LHCN-M2 (cell line): ENCODE measurements at places on chromosomes 1 and 21.

DNA sequence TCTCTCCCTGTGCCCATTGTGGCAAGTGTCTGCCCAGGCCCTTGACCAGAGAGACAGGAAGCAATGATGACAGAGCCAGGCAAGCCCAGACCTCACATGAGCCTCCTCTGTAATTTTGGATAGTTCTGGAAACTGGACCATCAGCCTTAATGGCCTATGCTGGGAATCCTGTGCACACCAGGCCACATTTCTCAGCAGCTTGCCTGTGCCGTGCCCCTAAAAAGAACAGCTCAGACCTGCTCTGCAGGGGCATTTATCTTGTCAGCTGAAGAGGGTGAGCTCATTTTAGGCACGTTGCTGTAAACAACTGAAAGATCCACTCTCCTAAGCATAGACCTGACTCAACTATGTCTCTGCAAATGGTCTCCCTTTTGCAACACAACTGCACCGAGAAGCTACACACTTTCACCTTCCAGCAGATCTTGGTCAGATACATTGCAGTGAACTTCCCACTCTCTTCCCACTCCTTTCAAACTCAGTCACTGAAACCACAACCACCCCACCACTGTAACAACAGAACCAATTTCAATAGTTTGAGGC, 53.5 kb upstream of the BACH1 start:
- no peak for DNase-seq

- no peak for DNase-seq
These were observed 13.7 kb downstream of the SKI start for GRCh38 chr1:2241820-2242219.

DNA sequence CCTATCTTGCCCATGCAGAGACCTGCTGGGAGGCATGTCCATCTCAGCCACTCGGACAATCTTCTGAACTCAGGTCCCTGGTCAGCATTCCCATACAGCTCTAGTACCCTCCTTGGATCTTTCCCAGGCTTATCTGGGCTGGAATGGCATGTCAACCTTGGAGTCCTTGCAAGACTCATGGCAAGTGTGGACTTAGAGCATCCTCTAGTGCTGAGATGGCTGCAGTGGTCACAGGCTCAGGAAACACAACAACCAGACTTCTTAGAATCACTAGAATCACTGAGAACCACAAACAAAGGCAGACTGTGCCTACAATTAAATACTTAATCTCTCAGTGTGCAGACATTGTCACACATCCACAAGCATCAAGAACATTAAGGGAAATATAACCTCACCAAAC, 73.1 kb upstream of the TSHB start:
- DNase-seq = peak; percentile 2

DNA sequence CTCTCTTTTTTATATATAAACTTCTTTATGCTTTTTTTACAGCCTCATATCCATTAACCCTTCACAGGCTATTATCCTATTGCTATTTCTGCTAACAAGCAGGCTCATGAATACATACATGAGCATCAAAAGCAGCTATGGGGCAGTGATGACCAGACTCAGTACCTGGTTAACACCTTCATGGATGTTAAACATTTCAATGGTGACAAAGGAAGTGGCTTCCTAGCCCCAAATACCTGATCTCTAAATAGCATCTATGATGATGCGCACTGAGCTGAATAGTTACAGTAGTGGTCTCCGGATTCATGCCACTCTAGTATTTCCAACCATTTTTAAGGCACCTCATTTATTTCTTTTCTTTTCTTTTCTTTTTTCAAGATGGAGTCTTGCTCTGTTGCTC, 101.1 kb downstream of the TM2D1 start:
- no peak for DNase-seq

GRCh38 chr1:23597635-23598388, 38.5 kb upstream of the ID3 start:
- DNase-seq = no peak
